Activated CD4-positive, CD25-positive, alpha-beta regulatory T cell (primary cell): ENCODE measurements at places on chromosomes 1 and 21.

DNA sequence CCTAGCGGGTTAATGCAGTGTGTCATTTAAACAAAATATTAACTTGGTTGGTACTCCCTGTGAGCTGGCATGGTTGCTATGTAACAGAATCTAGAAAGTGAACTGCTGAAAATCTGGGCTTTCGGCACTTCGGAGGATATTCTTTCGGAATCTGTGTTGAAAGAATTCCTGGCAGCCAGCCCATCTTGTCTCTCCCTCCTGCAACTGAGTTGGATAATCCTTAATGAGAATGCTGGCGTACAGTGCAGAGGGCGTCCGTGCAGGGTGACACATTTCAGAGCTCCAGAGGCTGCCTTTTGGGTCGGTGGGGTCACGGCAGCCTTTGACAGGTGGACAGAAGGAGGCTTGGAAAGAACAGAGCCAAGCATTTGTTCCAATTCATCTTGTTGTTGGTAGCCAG, 3.7 kb downstream of the KAZN start:
- DNase-seq = no peak

DNA sequence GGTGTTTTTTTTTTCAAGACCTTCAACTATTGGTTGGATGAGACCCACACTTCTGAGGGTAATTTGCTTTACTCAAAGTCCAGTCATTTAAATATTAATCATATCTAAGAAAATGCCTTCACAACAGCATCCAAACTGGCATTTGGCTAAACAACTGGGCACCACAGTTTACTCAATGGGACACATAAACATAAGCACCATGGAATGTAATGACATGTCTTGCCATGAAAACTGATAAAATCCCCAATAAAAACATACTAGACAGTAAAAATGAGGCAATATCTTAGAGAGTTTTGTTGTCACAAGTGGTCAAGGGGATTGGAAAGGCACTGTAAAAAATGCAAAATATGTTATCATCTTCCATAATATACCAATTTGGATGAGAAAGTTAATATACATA, 838.8 kb upstream of the ADAMTS5 start:
- no peak for DNase-seq

DNA sequence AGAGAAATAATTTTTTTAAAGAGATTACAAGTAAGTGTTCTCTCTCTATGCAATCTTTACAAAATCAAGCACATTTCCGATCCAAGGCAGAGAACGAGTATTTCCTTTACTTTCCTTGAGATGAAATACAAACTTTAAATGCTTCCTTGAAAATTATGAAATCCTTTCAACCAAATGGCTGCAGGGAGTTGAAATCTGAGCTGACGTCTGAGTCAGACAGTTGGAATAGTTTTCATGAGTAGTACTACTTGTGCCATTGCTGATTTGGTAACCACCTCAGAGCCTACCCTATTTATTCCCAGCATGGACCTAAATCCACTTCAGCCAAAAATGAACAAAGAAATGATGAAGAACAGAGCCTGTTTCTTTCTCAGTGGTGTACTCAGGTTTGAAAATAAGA, 183.6 kb downstream of the GIPC2 start:
- DNase-seq = no peak

DNA sequence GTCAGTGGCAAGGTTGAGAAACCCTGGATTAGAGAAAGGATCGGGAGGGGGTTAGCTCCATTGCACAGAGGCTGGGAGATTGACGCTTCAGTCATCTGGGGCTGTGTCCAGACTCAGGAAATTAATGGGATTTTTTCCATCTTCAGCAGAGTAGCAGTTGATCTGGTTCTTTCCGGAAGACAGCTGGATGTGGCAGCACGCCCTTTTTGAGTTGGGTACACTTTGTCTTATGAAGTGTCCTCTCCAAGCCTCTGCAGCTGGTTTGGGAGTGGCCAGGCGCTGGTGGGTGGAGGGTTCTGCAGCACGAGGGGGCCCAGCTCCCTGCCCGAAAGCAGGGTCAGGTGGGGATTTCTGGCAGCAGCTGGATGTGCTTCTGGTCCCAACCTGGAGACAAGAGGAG, 95.1 kb downstream of the TAS1R2 start:
- no peak for DNase-seq

DNA sequence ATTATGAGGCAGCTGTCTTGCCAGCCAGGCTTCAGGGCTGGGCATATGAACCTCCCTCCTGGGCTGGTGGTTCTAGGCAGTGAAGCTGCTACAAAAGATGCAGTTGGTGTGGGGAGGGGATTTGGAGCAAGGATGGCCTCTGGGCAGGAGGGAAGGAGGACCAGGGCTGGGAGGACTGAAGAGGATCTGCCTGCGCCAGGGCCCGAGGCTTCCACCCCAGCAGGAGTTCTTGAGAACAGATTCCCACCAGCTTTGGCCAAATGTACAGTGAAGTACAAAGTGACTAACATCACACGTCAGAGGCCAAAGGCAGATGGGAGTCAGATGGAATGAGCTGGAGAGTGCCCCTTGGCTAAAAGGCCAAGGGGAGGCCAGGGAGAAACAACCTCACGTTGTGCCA, 62.4 kb downstream of the DDX20 start:
- no peak for DNase-seq

GRCh38 chr1:41954533-41954944, 35.8 kb upstream of the HIVEP3 start:
- no peak for DNase-seq

DNA sequence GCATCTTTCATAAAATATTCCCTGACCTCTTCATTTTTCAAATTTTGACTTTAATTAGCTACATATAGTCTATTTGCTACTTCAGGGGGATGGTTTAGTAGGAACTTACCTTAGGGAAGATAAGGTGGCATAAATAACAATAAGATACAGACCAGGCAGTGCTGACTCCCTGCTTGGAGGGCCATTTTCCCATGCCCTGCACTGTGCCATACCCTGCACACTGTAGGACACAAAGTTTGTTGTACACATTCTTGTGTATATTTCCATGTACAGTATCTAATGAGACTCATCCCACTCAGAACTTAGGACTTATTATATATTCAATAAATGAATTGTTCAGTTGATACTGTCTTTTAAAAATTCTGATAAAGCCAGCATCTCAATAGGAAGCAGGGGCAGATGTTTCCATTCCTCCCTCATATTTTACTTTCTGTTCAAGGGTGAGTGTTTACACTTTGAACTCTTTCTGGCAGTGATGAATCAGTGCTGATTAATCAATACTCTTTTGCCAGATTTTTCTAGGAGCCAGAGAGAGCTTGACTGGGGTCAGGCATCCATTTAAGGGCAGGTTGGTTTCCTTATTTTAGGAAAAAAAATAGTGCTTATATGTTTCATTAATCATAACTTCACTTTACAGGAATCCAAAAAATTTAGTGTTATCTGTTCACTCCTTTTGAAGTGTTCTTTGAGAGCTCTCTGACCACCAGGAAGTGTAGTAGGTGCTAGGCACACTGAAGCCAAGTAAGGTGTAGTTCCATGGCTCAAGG, 30.6 kb downstream of the MPZL1 start:
- no peak for DNase-seq

DNA sequence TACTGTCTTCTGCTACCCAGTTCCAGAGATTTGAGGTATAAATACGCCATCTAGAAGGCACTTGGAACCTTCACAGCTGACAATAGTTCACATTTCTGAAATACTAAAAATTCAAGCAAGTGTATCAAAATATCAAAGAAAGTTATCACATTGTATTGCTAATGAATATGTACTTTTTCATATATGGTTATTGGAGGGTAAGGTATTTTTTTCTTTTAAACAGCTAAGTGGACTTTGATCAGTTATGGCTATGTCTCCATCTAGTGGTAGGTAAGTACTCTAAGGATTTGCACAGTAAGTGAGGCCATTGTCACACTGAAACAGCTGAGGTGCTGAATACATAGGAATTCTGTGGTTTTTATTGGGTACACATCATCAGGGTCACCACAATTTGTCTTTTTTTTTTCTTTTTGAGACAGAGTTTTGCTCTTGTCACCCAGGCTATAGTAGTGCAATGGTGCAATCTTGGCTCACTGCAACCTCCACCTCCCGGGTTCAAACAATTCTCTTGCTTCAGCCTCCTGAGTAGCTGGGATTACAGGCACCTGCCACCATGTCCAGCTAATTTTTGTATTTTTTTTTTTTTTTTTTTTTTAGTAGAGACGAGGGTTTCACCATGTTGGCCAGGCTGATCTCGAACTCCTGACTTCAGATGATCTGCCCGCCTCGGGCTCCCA, 49.1 kb upstream of the CR2 start:
- DNase-seq = no peak

DNA sequence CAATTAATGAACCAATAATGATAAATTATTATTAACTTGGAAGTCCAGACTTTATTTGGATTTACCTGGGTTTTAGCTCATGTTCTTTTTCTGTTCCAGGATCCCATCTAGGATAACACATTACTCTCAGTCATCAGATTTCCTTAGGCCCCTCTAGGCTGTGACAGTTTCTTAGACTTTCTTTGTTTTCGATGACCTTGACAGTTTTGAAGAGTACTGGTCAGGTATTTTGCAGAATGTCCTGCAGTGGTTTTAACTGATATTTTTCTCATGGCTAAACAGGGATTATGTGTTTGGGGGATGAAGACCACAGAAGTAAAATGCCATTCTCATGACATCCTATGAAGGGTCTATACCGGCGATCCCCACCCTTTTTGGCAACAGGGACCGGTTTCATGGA, 144.0 kb downstream of the NAV1 start:
- DNase-seq = no peak

GRCh38 chr1:248831842-248832241, 6.1 kb upstream of the SH3BP5L start:
- DNase-seq = no peak

- DNase-seq = no peak
Measured at GRCh38 chr1:66271904-66272254, 262.1 kb upstream of the SGIP1 start.

GRCh38 chr21:31145274-31145673, 107.0 kb upstream of the KRTAP19-8 start:
- DNase-seq = no peak

DNA sequence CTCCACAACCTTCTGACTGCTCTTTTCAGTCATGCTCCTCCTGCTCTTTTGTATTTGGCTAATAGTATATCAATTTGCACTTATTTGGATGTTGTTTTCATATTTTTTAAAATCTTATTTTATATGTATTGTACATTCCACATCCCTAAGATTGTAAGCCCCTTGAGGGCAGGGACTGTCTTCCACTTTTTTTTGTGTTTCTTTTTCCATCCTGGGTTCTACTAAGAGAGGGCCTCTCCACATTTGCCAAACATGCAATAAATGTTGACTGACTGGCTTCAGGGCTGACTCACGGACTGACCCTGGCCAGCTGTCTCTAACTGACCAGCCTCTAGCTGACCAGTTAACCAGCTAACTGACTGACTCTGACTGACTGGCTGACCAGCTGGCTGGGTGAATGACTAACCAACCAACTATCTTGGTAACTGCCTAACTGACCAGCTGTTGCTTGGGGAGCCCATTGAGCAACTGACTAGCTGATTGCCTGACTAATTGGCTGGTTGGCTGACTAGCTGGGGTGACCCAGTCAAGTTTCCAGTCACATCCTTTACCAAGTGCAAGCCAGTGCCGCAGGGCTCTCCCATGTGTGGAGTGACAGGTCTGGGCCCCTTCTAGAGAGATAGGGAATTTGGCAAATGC, 16.1 kb downstream of the CSF1 start:
- no peak for DNase-seq

DNA sequence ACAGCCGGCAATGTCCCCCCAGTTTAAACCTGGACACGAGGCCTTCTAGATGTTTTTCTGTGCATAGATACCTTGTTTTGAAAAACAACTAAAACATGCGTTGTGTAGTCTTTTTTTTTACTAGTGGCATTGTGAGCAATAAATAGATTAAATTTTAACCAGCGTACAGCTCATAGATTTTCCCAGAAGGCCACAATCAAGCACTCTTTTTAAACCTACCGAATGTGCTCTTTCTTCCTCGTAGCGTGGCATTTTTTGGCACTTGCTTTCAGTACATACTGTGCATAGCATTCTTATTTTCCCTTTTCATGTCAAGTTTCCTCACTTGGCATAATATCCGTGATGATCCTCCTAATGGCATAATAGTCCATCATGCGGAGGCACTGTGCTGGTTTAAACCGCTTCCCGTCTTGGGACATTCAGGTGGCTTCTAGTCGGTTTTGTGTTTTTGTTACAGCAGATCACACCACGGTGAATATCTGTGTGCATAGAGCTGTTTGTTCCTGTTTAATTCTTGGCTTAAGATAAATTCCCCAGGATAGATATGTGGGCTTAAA, 95.3 kb downstream of the PDE9A start:
- no peak for DNase-seq

DNA sequence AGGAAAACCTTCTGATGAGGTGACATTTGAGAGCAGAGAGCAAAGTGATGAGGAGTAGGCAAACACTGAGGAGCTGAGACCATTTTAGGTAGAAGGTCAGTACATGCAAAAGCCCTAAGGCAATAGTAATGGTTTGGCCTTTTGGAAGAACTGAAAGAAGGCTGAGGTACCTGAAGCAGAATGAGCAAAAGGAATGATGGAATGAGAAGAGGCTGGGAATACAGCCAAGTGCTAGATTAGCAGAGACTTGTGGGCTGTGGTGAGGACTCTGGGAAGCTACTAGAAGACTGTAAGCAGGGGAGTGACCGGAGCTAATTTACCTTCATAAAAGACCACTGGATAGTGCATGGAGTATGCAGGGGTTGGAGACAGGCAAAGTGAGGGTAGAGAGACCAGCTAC, 77.9 kb downstream of the GFI1 start:
- no peak for DNase-seq

GRCh38 chr1:241846862-241847539, 1.0 kb upstream of the EXO1 start:
- no peak for DNase-seq

- no peak for DNase-seq
Measured at GRCh38 chr1:27049607-27050006, 37.0 kb upstream of the TENT5B start.

- DNase-seq = no peak
Measured at GRCh38 chr1:172140591-172140990, 279.9 kb upstream of the C1orf105 start.

DNA sequence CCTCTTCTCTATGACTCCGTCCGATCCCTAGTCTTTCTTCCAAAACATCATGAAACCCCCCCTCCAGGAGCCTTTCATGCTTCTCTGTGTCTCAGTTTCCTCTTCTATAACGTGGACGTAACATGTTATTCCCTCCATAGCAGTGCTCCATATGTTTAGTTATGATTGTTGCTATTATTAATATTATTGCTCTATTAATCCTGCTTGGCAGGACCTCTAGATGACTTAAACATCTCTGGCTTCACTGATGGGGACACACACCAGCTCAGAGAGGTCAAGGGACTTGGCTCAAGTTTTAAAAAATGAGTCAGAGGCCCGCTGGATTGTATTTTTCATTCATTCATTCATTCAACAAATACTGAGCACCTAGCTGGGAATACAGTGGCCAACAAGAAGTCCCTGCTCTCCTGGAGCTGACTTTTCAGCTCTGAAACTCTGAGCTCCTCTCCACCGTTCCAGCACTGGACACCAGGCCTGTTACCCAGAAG, 404 bp upstream of the CPLANE2 start:
- no peak for DNase-seq

DNA sequence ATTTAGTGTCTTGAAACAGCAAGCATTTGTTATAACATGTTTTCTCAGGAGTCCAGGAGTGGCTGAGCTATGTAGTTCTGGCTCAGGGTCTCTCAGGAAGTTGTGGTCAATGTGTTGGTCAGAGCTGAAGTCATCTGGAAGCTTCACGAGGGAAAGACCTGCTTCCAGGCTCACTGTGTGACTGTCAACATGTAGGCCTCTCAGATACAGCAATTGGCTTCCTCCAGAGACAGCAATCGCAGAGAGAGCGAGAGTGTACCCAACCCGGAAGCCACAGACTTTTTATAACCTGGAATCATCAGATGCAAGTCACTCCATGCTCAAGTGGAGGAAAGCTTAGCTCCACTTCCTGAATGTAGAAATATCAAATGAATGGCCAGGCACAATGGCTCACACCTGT, 40.9 kb downstream of the TNFRSF9 start:
- no peak for DNase-seq
